ENCODE measurements at places on chromosomes 4 and X.

DNA sequence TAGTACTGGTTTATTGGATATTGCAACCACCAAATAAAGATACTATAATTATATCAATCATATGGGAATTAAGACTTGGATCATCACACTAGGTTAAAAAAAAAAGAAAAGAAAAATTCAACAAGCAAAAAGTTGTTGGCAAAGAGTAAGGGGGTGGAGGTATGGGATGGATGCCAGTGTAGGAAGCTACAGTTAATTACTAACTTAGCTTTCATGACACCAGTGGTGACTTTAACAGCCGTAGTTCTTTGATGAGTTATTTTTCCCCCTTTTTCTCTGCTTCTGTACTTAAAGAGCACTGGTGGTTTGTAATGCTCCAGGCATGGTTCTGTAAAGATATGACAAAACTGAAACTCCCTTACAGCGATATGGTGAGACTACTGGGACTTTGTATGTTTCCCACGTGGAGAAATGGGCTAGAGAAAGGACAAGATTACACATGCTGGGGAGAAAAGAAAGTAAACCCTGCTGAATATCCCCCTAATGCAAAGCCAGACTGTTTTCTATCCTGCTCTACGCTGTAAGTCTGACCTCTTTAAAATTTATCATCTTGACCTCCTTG is 210.8 kb downstream of the SPOCK3 start:
- DNase-seq, result no peak

GRCh38 chr4:87426865-87427517 is 4.6 kb downstream of the NUDT9 start:
- no peak for DNase-seq

DNA sequence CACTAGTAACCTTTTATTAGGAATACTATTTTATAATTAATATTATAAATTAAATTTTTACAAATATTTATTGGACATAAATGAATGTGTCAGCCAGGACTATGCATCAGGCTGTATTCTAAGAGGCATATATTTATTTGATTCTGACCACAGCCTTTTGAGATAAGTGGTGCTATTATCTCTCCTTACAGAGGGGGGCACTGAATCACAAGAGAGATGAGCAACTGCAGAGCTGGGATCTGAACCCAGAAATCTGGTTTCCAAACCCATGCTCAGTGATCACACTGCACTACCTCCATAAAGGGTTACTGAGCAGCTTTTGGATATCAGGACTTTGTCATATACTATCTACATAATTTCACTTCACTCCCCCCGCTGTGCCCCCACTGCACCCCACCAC is 322.0 kb downstream of the TMA16 start:
- no peak for DNase-seq

DNA sequence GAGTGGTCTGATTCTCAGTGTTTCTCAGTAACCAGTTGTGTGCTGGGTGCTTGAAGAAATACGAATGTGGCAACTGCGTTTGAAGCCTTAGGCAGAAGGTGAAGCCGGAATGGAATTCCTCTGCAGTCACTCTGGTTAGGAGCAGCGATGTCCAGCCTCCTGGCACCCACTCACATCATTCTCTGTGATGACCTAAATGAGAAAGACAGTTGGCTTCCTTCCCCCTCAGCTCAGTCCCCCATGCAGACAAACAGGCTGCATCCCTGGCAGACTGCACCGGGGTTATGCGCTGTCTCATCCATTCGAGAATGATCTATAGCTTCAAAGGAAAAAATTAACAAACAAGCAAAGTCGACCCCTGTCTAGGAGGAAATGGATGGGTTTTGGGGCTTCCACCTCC is 170.1 kb upstream of the SCML1 start:
- no peak for DNase-seq

DNA sequence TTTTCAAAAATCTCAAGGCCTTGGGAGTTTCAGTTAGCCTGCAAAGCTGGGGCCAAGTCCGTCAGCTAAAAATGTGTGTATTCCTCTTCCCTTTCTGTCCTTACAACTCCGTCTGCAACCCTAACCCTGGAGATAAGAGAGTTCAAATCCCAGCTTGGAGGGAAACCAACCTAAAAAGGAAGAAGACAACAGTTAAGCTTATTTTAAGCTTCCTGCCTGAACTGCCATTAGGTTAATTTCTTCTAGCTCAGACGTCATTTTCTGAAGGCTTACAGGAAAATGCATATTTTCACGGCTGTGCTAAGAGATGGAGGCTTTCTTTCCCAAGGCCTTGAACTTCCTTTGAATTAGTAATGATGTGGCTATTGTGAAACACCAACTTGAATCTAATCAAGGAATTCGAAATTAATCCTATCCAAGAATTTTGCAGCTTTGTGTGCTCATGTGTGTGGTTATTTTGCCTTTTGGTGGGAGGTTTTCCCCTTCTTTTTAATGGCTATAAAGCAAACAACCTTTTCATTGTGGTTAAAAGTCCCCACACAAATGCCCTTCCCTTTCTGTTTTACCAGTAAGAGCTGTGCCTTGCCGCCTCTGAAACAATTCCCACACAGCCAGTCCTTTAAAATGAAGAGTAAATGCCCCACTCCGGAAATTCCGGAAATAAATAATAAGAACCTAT is 103.5 kb downstream of the IRF2 start:
- DNase-seq, result no peak

GRCh38 chrX:30150196-30150895 is 65.0 kb upstream of the MAGEB2 start:
- DNase-seq, result no peak

GRCh38 chrX:134426281-134426680 is 33.7 kb upstream of the HPRT1 start:
- no peak for DNase-seq

DNA sequence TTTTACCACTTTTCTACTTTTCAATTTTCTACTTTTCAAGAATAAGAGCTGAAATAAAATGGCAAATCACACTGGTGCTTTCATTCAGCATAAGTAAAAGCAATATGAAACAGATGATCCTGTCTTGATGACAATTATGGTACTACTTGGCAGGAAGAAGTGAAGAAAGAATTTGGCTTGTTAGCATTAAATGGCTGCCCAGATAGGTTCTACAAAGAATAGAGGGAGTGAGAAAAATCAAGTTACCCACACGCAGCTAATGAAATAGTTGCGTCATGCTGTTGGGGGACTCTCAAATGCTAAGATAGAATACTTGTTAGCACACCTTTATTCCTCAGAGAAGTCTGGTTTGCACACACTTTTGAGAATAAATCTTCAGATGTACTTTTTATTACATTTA is 12.5 kb upstream of the LCORL start:
- DNase-seq, result no peak
